ENCODE measurements at places on chromosomes 1 and 21.

GRCh38 chr1:17011439-17012307 lies at the start of gene ATP13A2:
Gene ATP13A2 (minus strand): TSS chr1:17011928. CDS start chr1:17011738, 190 bp downstream.
- DNase-seq = peak; percentile 66

GRCh38 chr1:31595836-31596736 lies 19.8 kb downstream of the TINAGL1 start:
- DNase-seq = no peak

DNA sequence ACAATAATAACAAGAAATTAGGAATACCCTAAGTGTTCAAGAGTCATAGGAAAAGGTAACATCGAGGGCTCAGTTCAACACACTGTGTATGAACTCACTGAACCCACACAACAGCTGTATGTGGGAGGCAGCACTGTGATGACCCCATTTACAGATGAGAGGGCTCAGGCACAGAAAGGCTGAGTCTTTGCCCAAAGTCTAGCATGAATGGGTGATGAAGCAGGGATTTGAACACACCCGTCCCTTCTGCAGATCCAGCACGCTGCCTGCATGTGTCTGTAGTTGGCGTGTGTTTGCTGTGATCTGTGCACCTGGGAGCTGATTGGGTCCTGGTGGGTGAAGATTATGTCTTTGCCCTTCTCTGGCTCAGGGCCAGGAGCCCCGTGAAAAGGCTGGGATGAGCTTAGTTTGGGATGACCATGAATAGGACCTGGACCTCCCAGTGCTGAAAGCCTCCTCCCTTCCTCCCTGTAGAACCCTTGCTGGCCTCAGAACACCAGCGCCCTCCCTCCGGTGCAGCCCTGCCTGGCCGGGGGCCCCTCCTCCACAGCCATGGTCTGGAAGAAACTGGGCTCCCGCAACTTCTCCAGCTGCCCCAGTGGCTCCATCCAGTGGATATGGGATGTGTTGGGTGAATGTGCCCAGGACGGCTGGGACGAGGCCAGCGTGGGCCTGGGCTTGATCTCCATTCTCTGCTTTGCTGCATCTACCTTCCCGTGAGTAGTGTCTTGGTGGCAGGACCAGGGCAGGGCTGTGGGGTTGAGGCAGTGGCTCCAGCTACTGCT lies 5.2 kb downstream of the SLC66A1 start:
- DNase-seq = no peak

DNA sequence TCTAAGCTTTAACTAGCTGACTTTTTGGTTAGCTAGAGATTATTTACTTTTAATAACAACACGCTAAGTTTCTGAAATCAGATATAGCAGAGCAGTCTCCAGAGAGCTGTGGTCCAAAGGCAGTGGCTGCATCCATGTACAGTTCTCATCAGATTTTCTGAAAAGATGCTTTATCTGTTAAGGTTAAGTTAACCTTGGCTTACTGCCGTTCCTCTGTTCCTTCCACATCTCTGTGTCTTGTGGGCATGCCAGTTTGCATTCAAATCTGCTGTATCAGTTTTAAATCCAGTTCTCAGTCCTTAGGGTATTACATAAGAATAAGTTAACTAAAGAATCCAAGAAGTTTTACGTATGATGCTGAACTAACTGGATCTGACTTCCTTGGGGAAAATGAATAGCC lies 46.8 kb downstream of the SPATA46 start:
- DNase-seq = no peak

DNA sequence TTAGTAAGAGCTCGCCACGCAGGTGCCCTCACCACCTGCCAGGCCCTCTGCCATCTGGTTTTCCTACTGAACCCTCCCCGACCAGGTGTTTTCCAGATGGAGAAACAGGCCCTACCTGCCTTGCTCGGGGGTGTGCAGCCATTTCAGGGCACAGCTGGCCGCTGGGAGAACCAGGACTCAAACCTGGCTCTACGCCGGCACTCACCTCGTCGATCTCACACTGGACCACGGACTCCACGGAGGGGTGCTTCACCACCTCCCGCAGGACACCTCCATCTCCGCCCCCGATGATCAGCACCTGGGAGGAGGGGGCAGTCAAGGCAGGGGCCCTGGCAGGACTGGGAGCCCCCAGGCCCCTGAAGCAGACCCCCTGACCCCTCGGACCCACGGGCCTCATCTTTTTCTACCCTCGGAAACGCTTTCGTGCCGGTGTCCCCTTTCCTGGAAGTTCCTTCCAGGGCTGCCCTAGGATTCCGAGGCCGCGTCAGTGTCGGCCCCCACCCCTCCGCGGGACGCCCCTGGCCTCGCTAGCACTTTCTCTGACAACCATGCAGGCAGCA lies 1.1 kb downstream of the SRM start:
- DNase-seq = no peak

GRCh38 chr1:100539836-100540536 lies 2.0 kb downstream of the GPR88 start:
- DNase-seq = peak; percentile 10

DNA sequence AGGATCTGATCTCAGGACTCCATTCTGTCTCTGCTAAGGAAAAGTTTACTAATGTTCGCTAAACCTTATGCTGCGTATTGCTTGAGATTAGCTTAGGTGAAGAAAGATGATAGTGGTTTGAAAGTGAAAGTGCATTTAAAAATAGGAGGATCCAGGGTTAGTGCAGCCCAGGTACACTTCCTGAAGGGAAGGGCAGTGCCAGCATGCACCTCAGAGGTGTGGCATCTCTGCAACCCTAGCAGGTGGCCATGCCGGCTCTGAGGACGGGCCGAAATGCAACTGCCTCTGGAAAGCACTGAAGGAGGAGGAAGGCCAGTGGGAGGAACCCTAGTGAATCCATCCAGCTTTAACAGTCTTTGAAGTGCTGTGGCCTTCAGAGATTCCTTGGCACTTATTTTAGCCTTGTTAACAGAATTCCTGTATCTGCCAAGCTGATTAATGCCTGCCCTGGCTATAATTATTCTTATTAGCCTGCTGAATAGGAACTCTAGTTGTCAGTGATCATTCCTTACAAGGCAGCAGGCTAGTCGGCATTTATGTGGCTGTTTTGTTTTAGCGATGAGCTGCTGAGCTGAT lies 5.5 kb downstream of the PTGFRN start:
- DNase-seq = no peak

DNA sequence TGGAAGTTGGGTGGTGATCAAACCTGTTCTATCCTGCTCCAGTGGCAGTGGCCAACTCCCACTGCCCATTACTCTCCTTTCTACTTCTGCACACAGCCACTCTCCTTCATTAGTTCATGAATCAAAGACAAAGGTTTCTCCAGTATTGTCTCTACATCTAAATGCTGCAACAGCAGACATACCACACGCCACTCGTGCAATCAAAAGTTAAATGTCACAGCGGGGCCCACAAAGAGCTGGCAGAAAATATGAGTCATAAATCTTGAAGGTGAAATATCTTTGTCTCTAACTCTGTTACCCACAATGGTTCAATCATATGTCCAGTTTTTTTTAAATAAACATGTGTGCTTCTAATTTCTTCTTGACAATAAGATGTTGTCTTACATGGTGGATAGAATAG lies 13.3 kb downstream of the APCS start:
- DNase-seq = no peak

- no peak for DNase-seq
These were observed 146.7 kb upstream of the C1orf105 start for GRCh38 chr1:172273647-172274396.

DNA sequence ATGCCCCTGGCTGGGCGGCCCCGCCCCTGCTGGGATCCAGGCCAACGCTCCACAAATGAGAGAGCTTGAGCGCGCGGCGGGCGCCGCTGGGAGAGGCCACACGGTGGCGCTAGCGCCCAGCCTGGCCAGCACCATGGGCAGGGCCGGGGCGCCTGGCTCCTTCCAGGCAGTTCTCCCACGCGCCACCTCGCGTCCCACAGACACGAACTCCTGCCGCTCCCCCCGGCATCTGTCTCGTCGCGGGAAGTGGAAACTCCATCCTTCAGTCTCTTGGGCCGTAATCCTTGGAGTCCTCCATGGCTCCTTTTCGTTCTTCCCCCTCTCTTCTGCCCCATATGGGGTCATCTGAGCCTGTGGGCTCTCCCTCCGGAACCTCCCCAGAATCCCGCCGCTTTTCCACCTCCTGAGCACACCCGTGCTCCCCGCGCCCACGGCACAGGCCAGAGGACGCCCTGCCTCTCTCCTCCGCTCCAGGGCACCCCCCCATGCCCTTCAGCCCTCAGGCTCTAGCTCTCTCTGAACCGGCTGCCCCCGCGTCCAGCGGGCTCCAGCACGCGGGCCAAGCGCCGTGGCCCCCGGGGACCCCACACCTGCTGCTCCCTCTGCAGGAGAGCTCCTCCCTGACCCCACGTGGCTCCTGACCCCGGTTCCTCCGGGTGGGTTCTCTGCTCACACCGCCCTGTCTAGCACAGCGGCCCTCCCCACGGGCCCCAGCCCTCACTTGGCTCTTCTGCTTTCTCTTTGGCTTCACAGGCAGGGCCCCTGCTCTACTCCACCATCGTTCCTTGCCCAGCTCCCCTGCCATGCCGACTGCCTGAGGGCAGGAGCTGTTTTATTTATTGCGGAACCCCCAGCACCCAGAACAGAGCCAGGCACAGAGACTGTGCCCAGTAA lies 31.9 kb upstream of the EDN2 start:
- peak; percentile 78 for DNase-seq

- no peak for DNase-seq
These were observed 423.9 kb downstream of the PTBP2 start for GRCh38 chr1:97145321-97145956.

- DNase-seq = no peak
These were observed 54.2 kb downstream of the JAK1 start for GRCh38 chr1:64912191-64912590.

GRCh38 chr21:32135401-32136363 lies 143.2 kb downstream of the MIS18A start:
- no peak for DNase-seq

DNA sequence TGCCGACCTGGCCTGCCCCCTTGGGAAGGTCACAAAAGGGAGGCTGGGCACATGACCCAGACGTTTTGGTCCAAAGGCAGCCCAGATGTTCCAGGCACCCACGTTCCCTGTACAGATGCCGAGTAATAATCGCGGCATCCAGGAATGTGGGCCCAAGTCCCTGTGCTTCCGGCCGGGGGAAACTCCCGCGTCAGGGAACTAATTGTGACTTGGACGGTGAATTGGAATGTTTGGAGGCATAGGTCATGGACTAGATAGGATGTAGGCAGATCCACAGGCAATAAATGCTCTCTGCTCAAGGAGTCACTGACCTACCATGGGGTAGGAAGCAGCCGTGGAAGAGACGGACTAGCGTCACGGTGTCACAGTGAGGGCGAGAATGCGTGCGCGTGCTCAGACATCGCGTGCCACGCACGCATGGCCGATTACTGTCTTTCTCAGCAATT lies 178.4 kb downstream of the DUSP10 start:
- no peak for DNase-seq

DNA sequence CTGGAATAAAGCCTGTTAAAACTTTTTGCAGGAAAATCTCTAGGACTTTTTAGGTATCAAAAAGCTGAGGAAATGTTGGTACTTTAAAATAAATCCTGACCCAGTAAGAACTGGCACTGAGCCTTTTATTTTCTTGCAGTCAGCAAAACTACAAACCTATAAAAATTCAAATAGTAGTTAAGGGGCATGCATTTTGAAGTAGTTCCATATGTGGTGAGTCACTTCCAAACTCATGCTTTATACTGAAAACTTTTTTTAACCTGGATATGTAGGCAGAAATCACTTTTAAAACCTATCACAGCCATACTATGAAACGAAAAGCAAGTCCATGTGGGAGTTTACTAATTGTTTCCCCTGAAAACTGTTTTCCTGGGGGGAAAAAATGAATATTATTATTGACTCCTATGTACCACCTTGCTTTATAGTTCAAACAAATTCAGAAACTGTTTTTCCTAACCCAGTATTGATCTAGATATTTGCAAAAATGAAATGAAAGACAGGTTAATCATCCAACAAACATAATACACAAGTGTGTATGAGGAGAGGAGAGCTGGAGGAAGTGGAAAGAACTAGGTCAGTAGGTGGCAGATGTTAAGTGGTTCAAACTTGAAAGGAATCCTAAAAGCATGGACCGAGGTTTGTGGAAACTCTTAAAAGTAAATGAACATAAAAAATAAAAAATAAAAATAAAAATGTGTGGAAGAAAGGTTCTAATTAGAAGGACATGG lies 30.5 kb downstream of the NRIP1 start:
- DNase-seq = no peak

DNA sequence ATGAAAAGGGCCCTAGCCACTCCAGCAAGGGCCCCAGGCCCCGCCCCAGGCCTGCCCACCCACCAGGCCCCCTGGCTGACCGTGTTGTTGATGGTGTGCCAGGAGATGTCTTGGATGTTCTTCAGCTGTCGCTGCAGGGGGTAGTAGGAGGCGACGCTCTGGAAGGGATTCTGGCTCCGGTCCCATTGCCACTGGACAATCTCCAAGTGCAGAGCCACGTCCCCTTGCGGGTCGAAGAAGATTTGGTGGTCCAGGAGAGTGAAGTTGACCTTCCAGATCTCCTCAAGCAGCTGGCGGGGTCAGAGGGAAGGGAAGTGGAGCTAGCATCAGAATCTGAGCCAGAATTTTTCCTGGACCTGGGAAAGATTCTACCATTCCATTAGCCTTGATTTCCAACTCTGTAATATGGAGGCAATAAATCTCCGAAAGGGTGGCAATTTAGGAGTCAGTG lies 10.2 kb downstream of the TAS1R2 start:
- no peak for DNase-seq

- DNase-seq = no peak
These were observed 96.2 kb downstream of the GALNT2 start for GRCh38 chr1:230163205-230163604.

- no peak for DNase-seq
These were observed 7.2 kb downstream of the TUFT1 start for GRCh38 chr1:151547119-151547899.

DNA sequence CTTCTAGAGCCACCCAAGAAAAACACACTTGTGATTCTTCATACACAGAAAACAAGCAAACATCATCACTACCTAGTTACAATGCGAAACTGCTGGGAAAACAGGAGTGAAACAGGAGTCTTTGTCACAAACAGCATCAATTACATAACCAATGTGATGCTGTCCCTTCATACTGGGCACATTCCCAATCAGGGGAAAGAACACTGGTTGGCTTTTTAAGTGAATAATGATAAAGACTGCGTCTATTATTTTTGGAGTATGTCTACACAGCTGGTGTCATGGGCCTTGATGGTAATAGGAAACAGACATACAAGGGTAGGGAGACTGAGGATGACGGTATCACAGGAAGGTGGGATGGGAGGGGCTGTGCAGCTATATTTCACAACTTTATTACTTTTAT lies 43.3 kb downstream of the SIPA1L2 start:
- no peak for DNase-seq

DNA sequence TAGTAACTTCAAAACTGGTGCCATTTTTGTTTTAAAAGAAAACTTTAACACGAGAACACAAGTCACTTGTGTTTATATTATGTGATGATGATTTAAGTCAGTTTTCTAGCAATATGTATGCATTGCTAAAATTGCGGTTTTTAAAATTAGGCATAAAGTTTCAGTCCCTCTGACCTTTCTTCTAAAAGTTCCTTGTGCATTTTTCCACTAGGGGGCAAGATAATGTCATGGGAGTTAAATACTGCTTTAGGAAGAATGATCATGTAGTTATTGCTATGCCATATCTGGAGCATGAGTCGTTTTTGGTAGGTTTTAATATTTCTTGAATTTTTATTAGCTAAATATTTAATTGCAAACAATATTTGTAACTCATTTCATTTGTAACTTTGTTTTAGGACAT lies 10.7 kb downstream of the CDC7 start:
- DNase-seq = peak; percentile 55

GRCh38 chr1:34771573-34772371 lies 9.2 kb upstream of the GJB3 start:
- DNase-seq = no peak

- DNase-seq = no peak
These were observed 88.4 kb downstream of the PRKAB2 start for GRCh38 chr1:147083919-147084272.
